Stimulated activated CD8-positive, alpha-beta memory T cell treated with anti-CD3 and anti-CD28 coated beads, Interleukin-4, amount 100 ng/mL, for 1 hour (primary cell): ENCODE measurements at places on chromosomes 6 and 20.

DNA sequence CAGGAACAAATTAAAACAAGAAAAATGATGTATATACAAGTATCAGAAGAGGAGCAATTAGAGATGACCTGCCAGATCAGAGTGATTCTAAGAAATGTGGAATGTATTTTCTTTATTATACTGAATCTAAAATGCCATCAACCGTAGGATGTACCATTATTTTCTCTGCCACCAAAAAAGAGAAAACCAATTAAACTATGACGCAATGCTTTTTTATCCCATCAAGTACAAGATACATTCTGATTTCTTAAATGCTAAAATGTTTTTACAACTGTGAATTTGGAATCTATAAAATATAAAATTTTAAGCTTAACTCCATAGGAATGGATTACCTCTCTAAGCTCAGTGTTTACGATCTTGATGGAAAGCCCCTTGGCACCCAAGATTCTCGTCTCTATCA lies 85.9 kb downstream of the PHACTR1 start:
- no peak for DNase-seq

DNA sequence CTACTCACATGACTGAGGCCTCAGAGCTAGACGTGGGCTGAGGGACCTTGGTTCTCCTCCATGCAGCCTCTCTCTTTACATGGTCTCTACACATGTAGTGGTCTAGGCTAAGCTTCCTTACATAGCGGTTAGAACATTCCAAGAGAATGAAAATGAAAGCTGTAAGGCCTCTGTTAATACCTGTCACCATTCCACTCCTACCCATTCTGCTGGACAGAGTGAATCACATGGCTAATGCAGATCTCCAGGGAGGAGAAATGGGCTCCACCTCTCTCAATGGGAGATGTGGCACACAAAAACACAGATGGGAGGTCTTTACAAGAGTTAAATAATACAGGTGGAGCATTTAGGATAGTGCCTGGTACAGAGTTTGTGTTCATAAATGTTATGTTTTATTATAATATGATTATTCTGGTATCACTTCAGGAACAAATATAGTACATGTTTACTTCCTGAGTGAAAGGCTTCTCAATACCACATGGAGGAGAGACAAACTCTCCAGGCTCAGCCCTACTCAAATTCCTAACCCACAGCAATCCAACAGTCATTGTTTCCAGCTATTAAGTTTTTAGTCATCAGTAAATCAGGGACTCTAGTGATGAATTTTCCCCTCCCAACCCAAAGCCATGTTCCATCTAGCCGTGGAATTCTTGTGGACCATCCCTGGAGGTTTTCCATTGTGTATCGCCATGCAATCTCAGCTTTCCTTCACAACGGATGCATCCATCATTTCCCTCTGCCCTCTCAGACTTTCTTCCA lies 57.9 kb downstream of the ISM1 start:
- DNase-seq = no peak

GRCh38 chr6:148495029-148495428 lies 152.4 kb downstream of the SASH1 start:
- no peak for DNase-seq

GRCh38 chr20:15945289-15945688 lies 628.0 kb downstream of the KIF16B start:
- DNase-seq = no peak

DNA sequence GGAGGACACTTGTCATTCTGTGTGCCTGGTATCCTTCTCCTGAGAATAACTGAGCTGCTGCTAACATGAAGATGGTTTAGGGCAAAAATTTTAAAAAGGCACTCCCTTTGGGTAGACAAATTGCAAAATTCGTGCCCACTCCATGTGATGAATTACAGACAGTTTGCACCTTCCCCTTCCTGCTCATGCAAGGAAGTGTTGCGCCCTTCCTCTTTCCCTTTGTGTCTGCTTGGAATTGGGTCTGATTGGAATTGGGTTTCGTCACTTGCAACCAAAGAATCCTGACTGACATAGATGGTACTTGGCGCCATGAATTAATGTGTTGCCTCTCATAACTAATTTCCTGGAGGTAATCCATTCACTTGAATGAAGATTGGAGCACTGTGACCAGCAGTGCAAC lies 62.3 kb upstream of the SHLD1 start:
- no peak for DNase-seq
